Stimulated activated CD4-positive, alpha-beta T cell treated with anti-CD3 and anti-CD28 coated beads, Interleukin-2, amount 100 ng/mL, for 24 hours (primary cell): ENCODE measurements at places on chromosomes 5 and 9.

DNA sequence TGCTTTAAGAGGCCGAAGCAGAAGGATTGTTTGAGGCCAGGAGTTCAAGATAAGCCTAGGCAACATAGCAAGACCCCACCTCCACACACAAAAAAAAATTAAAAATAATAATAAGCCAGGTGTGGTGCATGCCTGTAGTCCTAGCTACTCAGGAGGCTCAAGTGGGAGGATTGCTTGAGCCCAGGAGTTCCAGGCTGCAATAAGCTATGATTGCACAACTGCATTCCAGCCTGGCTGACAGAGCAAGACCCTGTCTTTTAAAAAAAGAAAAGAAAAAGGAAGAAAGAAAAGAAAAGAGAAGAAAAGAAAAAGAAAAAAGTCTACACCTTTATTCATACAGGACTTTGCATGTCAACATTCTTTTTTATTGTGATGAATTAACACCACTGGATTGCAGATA lies 2125.8 kb downstream of the MAT2B start:
- no peak for DNase-seq

DNA sequence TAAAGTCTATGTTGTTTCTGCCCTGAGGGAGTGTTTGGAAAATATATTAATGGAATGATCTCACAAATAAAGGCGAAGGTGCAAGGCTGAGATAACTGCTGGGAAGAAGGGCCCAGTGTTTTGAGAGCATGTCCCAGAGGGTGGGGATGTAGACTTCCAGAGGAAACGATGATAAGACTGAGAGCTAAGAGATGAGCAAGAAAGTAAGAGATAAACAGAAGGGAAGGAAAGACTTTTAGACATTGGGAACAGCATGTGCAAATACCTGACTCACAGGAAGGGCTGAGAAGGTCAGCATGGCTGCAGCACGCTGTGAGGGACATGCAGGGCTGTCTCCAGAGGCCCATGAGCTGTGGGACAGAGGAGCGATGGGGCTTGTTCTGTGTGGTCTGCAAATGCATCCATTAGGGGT lies 19.9 kb upstream of the ADRB2 start:
- no peak for DNase-seq

DNA sequence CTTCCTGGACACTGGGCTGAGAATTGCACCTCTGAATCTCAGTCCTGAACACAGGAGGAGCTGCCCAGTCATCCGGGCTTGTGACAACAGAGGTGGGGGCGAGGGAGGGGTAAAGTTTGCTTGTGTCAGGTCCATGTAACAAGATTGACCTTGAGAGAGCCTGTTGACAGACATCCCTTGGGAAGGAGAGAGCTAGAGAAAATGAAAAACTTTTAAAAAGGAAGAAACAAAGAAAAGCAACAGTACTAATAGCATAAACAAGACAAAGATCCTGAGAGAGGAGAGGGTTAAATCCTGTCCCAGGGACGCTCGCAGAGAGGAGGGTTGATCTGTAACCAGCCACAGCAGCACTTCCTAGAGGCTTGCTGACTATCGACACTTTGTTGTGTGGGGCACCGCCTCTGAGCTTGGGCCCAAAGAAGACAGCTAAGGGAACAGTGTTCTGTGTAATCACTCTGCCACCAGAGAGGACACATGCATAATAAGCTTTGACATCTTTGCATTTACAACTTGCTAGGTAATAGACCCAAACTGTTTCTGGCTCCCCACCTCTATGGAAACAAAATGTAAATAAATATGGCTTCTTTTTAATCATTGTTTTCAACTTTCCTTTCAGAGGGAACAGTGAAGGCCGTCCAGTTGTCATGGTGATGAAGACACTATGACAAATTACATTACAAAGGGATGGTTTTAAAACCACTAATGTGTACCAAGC lies 363.7 kb downstream of the CSNK1G3 start:
- no peak for DNase-seq

GRCh38 chr9:123115146-123115913 lies 81.9 kb downstream of the GPR21 start:
- DNase-seq = no peak

GRCh38 chr5:100311806-100312205 lies 223.4 kb upstream of the FAM174A start:
- DNase-seq = no peak

DNA sequence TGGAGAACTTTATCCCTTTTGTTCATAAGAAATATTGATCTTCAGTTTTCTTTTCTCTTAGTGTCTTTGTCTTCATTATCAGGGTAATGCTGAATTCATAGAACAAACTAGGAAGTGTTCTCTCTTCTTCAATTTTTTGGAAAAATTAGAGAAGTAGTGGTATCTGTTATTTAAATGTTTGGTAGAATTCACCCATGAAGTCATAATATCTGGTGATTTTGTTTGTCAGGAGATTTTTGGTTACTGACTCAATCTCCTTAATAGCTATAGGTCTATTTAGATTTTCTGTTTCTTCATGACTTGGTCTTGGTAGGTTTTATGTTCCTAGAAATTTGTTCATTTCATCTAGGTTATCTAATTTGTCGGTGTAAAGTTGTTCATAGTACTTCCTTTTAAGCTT lies 45.4 kb upstream of the STARD4 start:
- no peak for DNase-seq

GRCh38 chr9:113993838-113994540 lies 84.1 kb downstream of the AMBP start:
- DNase-seq = no peak
